ELF-1 (cell line): ENCODE measurements at places on chromosomes 3 and 15.

- DNase-seq: peak; percentile 6
Observed at GRCh38 chr3:22089284-22089683, 338.3 kb upstream of the ZNF385D start.

DNA sequence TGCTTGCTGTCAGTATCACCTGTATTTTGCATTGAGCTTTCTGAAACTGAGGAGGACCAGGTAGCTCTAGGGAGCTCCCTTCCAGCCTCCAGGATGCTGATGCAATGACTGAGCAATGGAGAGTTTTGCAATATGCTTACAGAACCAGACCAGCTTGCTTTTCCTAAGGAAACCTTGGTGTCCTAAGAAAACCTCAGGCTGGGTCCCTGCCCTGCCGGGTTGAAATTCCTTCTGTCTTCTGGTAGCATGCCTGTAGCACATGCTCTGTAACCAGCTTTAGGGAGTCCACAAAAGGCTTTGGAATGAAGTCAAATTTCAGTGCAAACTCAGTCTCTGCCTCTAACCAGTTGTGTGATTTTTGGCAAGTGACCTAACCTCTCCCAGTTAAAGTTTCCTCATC is 65.8 kb upstream of the GSK3B start:
- DNase-seq: peak; percentile 81

DNA sequence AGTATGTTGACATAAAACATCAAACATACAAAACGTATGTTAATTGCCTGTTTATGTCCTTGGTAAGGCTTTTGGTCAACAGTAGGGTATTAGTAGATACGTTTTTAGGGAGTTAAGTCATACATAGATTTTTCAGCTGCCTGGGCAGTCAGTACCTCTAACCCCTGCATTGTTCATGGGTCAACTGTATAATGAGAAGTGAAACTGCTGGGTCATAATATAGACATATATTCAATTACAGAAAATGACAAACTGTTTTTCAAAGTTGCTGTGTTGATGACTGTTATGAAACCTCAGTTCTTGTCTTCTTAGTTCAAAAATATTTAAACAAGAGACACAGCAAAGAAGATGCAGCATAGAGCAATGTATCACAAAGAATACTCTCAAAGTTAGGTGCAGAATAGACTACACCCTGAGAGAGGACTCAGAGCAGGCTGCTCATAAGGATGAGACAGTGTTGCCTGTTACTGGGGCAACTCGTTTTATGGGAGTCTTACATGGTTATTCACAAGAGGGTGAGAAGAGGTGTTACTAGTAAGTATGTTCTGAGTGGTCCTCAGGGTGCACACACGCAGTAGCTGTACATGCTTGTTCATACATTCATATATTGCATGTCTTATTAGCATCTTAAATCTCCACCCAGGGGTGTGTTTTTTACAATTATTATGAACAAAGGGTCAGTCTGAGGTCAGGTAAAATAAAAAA is 53.1 kb upstream of the ADAMTS17 start:
- no peak for DNase-seq

GRCh38 chr3:52004163-52004787 is 8.6 kb upstream of the RPL29 start:
- DNase-seq: peak; percentile 85

DNA sequence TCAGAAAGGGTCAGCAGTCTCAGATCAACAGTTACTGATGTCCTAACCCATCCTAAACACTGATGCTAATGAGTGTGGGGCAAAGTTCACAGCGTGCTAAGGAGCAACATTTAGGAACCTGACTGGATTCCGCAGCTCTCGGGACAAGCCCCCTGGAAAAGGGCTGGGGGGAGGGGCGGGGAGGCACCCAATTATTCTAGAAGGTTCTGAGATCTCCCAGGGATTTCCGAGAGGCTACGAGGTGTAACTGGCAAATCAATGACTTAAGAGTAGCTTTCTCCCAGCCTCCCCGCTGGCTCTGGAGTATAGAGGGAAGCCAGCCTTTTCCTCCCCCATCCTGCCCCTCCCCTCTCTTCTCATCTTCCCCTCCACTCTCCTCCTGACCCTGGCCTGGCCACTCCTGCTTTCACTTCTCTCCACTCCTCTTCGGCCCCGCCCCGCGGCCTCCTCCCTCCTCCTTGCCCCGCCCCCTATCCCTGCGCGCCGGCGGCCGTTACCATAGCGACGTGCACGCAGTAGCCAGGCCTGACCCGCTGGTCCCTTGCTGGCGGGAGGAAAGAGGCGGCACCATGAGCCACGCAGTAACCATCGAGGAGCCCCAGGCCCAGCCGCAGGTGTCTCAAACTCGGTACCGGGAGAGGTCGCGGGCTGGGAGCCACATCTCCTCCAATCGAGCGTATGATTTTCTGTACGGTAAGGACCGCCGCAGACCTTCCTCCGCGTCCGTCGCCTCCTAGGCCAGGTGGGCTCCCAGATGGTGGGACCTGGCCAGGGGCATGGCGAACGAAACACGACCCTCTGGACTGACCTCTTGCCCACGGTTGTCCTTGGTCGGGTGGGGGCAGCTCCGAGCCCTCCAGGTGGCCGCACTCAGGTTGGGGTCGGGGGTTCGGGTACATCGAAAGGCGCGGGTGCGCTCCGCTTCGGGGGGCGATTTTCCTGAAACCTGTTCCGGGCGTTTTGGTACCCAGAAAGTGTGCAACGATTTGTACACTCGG is at the start of gene CFAP91:
TSS of gene CFAP91 (plus strand) at position 493 of the 998 bp plus-strand sequence. CDS start at position 570, 77 bp downstream.
- DNase-seq: peak; percentile 94

DNA sequence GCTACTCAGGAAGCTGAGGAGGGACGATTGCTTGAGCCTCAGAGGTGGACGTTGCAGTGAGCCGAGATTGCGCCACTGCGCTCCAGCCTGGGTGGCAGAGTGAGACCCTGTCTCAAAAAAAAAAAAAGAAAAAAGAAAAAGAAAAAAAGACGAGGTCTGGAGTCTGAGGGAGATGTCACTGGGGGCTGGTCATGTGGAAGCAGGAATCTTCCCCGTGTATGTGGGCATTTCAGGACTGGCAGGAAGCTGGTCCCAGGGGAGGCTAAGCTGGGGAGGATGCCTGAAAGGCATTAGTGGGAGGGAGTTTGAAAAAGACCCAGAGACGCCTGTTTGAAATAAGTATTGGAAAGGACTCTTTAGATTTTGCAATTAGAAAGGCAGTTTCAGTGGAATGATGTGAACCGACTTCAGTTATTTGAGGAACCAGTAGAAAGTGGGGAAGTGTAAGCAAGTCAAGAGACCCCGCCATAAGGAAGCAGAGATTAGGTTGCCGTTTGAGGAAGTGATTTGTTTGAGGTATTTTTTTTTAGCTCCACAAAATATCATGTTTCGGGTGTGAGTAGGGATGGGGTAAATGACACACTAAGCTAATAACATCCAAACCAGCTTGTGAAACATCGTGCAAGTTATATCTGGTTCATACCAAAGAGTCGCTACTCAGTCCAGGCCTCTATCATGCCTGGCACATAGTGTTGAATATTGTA is 55.5 kb downstream of the ST6GAL1 start:
- no peak for DNase-seq

DNA sequence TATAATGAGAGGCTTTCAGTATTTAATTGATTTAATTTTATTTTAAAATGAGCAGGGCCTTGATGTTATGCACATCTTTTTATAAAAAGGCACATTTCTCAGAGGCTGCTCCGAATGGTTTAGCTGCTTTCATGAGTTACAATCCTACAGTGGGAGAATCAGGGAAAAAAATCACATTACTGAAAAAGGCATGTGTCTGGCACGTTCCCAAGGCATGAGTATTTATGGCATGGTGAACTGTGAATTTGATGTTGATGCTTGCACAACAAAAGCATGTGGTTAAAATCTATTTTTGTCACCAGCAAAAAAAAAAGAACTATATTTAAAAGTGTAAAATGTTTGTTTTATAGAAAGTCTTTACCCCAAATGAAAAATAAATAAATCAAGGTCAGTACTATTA is 485.2 kb upstream of the ROBO2 start:
- no peak for DNase-seq

- no peak for DNase-seq
Observed at GRCh38 chr3:141863491-141863890, 13.0 kb upstream of the ATP1B3 start.

GRCh38 chr3:169256027-169256426 is 407.5 kb downstream of the MECOM start:
- DNase-seq: no peak

GRCh38 chr3:32147509-32147908 is 41.1 kb downstream of the GPD1L start:
- DNase-seq: no peak

DNA sequence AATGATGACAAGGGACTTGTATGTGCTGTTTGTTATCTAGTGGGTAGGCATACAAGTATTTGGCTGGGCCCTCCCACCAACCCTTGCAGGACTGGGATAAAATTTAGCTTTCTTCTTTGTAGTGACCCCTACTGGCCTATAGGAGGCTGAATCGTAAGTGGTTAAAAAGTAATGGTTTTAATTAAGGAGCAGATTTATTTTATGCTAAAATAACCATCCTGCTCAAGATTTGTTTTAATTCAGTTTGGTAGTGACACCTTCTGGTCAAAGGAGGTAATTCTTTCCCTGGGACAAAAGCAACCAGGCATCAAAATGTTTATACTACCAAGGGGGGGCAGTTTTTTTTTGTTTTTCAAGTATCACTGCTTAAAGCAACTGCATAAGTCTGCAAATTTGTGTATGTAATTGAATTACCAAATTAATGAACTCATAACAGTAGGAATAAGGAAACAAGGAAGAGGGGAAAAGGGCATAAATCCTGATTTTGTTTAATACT is 70.7 kb downstream of the TOP2B start:
- peak; percentile 56 for DNase-seq

DNA sequence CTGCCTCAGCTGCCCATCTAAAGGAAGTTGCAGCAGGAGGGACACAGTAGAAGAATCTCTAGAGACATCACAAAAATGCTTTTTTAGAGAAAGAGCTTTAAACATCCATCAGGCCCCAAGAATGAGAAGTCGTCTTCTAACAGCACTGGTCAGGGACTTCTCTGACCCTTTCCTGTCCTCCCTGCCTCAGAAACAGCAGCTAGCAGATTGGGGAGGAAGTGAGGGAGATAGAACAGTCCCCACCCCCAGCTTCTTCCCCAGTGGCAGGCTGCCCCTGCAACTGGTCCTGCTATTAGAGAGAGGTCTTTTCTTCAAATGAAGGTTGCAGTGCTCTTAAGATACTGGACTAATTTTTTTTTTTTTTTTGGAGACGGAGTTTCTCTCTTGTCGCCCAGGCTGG is 55.1 kb downstream of the PDE8A start:
- DNase-seq: no peak

GRCh38 chr3:109275702-109276293 is 40.5 kb downstream of the DPPA2 start:
- peak; percentile 82 for DNase-seq

GRCh38 chr15:42121021-42121420 is 26.7 kb upstream of the PLA2G4D start:
- no peak for DNase-seq

- DNase-seq: no peak
Observed at GRCh38 chr15:63509056-63509954, 4.9 kb downstream of the USP3 start.

- DNase-seq: no peak
Observed at GRCh38 chr15:99445272-99445850, 120.4 kb upstream of the MEF2A start.

DNA sequence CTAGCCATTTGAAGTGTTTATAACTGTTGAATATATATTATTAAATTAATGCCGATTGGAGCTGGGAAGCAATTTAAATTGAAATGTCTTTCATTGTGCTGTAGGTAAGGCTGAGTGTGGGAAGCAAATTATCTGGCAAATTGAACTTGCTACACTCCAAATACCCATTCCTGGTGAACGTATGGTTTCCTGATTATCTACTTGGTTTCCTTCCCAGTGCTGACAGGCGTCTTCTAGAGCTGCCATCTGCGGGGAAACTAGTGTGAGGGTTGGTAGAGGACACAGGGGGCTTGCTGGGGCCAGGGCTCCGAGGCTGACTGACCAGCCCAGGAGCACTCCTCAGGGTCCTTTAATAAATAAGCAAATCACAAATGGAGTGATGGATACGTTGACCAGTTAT is 581.4 kb upstream of the LMCD1 start:
- DNase-seq: no peak

DNA sequence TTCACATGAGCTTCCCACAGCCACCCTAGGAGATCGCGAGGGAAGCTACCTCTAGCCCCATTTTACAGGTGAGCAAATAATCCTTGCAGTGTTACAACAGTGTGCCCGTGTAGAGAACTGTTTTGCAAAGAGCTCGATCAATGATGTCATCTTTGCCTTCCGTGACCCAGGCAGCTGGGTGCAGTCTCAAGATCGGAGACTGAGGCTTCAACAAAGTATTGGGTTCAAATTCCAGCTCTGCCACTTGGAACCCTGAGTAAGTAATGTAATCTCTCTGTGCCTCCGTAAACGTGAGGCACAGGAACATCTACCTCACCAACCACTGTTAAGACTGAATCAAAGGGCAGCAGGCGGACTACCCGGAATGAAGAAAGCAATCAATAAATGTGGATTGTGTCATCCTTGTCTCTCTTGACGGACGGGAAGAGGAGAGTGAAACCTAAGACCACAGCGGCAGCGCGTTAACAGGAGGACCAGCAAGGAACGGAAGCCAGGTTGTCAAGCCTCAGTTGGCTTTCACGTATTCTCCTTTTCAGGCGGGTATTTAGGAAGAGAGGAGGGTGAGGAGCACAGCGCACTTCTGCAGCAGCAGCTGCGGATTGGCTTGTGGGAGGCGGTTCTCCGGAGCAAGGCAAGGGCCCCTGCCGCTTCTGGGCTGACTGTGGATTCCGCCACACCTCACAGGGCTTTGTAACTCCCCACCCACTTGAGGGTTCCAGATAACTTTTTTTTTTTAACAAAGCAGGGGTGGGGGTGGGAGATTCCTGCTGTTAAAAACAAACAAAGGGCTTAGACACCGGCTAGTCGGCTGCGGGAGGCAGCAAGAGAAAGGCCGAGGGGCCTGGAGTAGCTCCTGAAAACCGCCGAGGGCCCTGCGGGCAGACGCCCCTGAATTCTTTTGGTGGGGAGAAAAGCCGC is 1.5 kb upstream of the SMAD3 start:
- DNase-seq: peak; percentile 96

GRCh38 chr15:31325595-31326155 is 960 bp upstream of the KLF13 start:
- DNase-seq: no peak

DNA sequence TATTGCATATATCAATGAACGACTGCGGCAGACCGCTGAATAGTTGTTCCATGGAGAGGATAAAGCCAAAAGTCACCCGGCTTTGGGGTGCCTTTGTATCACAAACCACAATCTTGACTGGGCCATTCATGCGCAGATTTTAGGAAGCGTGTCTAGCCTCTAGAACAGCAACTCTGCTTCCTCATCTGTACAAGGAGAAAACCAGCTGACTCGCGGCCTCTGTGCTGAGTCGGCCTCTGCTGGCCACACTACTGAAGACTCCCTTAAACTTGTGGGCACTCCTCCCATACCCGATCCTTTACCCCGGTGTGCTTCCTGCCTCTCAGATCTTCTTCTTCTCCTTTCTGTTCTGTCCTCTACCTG is 872 bp downstream of the DLEC1 start:
- DNase-seq: no peak
